ENCODE measurements at places on chromosomes 3 and 15.

GRCh38 chr3:127168271-127168670 is 24.7 kb upstream of the PRR23E start:
- DNase-seq = no peak

- no peak for DNase-seq
Measured at GRCh38 chr3:160641665-160642309, 35.2 kb upstream of the ARL14 start.

GRCh38 chr3:139260793-139261736 is 82.8 kb upstream of the MRPS22 start:
- DNase-seq = no peak

DNA sequence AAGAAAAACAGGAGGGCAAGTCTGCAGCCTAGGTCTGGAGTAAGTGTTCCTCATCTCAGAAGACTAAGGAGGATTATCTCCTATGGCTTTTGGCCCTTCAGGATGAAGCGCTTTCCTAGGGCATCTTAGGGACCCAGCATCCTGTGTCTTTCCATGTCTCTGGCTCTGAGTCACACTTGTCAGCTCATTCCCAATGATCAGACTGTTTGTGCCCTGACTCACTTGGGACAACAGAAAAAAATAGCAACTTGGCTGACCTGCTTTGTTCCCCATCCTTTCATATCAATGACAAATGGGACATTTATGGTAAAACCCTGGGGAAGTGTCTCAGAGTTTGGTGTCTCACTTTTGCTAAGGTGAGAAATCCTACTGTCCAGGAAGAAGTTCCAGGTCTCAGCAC is 76.2 kb upstream of the OXTR start:
- no peak for DNase-seq

- DNase-seq = no peak
Measured at GRCh38 chr15:70376031-70376928, 278.6 kb upstream of the TLE3 start.
